ENCODE measurements at places on chromosomes 2 and 18.

DNA sequence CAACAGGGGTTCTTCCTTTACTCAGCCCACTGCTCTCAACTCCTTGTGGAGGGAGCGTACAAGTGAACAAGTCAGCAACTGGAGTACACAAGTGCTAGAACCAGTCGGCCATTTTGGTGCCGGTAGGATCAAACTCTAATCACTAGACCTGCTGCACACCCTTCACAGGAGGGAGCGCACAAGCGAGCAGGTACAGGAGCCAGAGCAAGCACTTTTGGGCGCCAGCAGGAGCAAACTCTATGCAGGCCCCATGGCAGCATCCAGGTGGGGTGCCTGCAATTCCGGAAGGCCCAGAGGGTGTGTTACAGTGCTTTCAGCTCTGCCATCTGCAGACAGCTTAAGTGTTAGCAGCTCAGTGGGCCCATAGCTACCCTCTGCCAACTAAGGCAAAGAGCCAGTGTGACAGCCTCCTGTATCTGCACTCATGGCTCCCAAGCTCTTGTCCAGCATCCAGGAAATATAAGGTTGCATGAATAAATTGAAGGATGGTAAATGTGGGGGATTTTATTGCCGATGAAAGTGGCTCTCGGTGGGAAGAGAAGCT, 426.1 kb downstream of the DCC start:
- DNase-seq, result no peak

DNA sequence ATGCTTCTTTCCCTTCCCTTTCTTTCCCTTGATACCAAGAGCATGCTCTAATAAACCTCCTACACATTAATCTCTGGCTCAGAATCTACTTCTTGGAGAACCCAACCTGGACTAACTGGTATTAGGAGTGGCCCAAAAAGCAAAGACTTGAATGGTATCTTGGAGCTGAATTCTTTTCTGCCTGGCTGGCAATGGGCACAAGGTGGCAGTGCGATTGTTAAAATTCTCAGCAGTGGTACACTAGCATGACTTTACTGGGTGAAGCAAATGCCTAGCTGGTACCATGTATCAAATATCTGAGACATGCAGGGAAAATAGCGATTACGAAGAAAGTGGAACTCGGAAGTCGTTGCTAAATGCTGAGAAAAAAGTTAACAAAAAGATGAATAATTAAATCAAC, 376.1 kb downstream of the XIRP2 start:
- no peak for DNase-seq

GRCh38 chr2:41878056-41878455, 169.8 kb upstream of the PKDCC start:
- no peak for DNase-seq

GRCh38 chr2:37324536-37324785, 172 bp downstream of the PRKD3 start:
- DNase-seq, result peak; percentile 54

GRCh38 chr2:890214-890613, 60.4 kb upstream of the SNTG2 start:
- no peak for DNase-seq

DNA sequence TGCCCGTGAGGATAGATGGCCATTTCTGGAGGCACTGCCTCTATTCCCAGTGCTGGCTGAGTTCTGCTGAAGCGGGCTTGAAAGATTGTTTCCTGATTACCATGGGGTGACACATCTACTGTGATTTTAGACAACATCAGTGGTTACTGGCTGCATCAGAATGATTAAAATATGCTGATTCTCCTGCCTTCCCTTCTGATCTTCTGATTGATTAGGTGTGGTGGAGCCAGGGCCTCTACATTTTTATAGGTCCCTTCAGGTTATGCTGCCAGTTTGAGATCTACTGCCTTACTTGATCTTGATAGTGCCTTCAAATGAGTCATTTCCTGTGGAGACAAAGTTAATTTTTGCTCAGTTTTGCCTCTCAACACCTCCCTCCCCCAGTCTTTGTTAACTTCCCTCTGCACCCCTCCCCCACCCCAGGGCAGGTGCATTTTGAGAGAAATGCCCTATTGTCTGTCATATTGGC, 31.6 kb upstream of the SNORC start:
- DNase-seq, result peak; percentile 27

DNA sequence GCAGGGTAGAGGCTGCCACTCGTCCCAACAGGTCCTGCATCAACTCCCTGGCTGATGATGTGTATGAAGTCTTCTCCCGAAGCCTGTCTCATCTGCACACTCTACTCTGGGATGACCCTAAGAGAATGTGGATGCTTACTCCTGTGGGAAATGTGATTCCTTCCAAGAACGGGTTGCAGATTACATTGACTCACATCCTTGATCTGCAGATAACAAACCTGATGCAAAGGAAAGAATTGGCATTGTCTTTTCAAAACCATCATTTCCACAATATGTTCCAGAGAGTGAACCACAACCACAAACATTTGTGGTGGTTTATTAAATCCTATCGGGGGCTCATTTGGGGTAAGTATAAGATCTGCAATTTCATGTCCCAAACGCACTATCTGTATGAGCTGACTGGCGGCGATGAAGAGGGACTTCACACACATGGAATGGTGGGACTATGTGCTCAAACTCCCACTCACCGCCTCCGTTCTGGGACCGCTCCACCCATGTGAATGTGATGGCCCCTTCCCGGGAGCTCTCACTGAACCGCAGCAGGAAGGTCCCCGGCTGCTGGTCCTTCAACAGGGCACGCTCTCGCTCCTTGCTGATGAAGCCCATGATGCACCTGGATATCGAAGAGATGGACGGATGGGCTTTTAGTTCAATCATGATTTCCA, 35.5 kb downstream of the STAT1 start:
- DNase-seq, result no peak

GRCh38 chr2:196248467-196249094, 77.2 kb upstream of the STK17B start:
- DNase-seq, result no peak

DNA sequence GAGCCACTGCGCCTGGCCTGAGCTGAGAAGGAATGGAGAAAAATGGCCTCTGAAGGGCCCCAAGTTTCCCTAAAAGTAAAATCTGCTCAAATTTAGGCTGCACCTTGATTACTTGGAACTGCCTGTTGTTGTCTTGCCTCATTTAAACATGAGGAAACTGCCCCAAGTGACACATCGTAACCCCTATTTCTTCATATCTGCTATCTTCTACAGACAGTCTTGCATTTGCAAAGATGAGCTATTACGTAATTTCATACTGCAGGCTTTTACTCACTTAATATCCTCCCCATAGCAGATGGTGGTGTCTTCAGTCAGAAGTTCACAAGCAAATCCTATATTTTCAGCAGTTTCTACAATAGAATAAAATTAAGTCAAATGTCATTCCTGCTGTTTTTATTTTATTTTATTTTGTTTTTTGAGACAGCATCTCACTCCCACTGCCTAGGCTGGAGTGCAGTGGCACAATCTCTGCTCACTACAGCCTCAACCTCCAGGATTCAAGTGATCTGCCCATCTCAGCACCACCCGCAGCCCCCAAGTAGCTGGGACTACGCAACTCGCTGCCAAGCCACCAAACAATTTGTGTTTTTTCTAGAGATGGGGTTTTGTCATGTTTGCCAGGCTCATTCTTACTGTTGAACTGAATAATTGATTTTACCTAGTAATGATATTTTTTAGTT, 45.3 kb upstream of the NARS1 start:
- no peak for DNase-seq

DNA sequence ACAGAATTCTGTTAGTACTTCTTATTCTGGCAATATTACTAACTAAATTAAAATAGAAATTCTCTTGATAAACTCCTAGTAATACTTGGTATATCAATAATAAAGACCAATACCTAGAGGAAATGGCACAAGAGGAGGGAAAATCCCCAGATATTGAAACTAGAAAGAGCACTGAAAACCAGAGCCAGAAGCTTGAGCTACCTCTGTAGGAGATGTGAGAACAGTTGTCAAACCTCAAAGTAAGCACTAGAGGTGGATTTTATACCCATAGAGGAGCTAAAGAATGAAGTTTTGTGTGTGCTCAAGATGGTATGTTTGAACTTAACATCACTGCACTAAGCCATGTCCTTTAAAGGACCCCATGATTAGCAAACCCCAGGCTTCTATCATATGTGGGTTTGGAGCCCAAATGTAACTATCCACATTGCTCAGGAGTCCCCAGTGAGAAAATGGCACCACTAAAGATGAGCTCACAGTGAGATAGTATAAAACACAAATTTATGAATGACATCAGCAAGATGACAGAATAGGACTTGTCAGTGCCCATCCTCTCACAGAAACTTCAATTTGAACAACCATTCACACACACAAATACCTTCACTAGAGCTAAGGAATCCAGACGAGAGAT, 122.1 kb downstream of the PKP4 start:
- DNase-seq, result no peak

DNA sequence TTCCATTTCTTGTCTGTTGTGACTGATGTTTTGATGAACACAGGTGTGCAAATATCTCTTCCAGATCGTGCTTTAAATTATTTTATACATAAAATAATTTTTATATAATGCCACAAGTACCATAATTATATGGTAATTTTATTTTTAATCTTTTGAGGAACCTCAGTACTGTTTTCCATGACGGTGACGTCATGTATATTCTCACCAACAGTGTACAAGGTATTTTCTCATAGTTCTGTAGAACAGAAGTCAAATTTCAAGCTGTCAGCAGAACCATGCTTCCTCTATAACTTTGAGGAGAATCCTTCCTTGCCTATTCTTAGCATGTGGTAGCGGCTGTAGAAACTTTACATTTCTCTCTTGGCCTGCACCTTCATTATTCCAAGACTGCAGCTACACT, 349.4 kb upstream of the GYPC start:
- DNase-seq, result no peak

- no peak for DNase-seq
Measured at GRCh38 chr2:71944183-71944550, 203.5 kb downstream of the CYP26B1 start.

- DNase-seq, result no peak
Measured at GRCh38 chr2:55703350-55703749, 9.7 kb upstream of the PNPT1 start.

- no peak for DNase-seq
Measured at GRCh38 chr2:67008155-67008554, 389.0 kb upstream of the ETAA1 start.

DNA sequence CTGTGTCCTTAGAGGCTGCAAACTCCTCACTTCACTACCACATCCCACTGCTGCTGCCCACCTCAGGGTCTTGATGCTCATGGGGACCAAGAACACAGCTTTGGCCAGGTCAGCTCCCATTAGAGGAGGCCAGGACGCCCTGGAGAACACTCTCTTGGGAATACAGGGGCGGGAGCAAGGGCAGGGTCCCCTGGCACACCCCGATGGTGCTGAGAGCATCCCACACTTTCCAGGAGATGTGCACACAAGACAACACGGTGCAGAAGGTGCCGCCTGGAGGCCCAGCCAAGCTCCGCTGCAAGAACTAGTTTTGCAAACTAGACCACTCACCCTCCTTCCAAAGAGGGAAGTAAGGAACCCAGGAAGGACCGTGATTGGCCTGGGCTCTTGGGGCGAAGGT, 304.4 kb upstream of the SALL3 start:
- DNase-seq, result no peak

- DNase-seq, result no peak
Measured at GRCh38 chr2:122982936-122983335, 1042.2 kb upstream of the CNTNAP5 start.

DNA sequence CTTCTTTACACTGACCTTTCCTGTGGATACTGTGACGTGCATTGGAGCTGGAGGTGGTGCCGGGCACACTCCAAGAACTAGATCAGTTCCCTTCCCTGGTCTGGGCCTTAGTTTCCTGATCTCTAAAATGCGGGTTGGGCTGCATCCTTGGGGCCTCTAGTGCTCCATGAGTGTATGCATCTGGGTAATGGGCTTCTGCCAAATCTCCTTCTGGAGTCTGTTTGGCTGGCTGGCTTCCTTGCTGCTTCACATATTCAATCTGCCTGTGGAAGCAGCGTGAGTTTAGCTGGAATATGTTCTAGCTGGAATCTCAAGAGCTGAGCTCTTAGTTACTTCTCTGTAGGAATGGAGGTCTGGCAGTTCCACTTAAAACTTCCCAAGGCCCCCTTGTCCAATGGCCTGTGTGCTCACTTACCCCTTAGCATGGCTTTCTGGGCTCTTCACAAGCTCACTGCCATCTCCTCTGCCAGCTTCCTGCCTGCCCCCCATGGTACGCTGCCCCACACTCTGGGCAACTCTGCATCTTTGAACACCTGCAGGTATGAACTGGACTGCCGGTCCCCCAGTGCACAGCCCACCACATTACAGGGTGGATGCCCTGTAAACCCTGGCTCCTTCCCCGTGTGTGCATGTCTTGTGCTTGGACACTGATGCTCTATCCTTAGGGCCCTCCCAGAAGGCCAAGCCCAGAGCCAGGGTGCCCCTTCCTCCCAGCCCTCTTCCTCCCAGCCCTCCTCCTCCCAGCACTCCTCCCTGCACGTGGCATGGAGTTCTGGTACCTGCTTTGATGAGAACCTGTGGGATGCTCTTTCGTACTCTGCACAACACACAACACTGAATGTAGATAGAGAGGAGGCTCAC, 103.6 kb upstream of the SMAD2 start:
- DNase-seq, result no peak

GRCh38 chr2:53942280-53942679, 28.5 kb downstream of the PSME4 start:
- no peak for DNase-seq
